ENCODE measurements at places on chromosomes 1 and 21. TPM values are rescaled to one million over a fixed set of nuclear protein-coding genes. Genes with fewer than 3 reads are reported as not detected.

- ATAC-seq, result no peak
Observed at GRCh38 chr1:88935522-88936222, 44.3 kb upstream of the GTF2B start.

DNA sequence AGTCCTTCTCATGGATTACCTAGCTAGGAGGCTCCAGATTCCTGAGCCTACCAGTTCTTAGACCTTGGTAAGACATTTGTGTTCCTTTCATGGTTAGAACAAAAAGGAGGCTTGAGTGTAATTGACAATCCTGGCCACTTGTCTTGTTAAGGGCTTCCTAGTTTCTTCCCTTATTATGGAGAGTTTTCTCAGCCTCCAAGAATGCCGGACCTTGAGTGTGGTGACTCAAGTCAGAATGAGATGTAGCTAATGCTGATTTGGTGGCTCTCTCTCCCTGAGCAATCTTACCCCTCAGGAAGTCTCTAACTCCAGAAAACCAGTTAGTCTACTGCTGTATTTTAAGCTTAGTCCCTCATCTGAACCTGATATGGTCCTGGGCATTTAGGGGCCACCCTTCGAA, 14.3 kb downstream of the CHI3L2 start:
- no peak for ATAC-seq

DNA sequence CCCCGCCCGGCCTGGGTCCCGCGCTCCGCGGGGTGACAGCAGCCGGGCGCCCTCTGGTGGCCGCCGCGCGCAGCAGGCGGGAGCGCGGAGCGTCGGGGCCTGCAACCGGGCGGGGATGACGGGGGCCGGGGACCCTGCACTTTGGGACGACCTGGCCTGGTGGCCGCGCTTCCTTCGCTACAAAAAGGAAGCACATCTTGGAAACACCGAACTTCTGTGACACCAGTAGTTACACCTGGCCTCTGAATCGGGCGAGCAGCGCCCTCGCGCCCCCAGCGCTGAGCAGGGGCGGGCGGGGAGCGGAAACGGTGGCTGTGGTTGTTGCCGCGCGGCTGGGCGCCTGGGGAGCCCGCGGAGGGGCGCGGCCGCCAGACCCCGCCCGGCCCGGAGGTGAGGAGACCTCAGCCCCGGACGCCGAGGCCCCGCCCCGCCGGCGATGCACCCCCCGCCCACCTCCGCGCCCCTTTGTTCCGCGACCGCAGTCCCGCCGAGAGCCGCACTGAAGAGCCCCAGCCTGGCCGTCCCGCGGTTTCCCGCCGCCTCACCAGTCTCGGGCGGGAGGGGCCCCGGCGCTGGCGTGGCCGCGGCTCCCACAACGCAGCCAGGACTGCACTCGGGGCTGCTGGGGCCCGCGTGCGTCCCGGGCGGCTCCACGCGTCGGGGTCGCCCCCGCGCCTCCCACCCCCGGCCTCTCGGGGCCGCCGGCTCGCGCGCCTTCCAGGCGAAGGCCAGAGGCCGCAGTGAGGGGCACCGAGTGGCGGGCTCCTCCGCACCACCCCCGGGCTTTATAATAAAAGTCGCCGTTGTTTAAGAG, 59.3 kb downstream of the H3-3A start:
- peak; percentile 86 for ATAC-seq

CA14 gene
- 0.93 TPM for total RNA-seq
